Cardiac septum (tissue), 1 donor: ENCODE measurements at places on chromosomes 11 and 22.

- no peak for DNase-seq
These were observed 143.7 kb downstream of the SNX19 start for GRCh38 chr11:130772266-130773227.

DNA sequence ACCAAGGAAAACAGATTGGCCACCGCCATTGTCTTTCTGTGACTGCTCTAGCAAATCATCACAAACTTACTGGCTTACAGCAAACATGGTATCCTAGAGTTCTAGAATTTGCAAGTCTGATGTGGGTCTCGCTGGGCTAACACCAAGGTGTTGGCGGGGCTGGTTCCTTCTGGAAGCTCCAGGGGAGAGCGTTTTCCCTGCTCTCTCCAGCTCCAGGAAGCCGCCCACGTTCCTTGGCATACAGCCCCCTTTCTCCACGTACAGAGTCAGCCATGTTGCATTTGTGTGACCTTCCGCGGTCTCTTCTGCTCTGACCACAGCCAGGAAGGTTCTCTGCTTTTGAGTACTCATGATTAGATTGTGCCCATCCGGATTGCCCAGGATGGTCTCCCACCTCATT is 27.5 kb downstream of the TBC1D22A start:
- peak; percentile 50 for DNase-seq

GRCh38 chr11:69297787-69298266 is 3.9 kb downstream of the MYEOV start:
- no peak for DNase-seq

GRCh38 chr22:45329530-45329936 is 19.8 kb downstream of the FAM118A start:
- peak; percentile 91 for DNase-seq

GRCh38 chr11:128481135-128481534 is 106.2 kb downstream of the ETS1 start:
- no peak for DNase-seq

DNA sequence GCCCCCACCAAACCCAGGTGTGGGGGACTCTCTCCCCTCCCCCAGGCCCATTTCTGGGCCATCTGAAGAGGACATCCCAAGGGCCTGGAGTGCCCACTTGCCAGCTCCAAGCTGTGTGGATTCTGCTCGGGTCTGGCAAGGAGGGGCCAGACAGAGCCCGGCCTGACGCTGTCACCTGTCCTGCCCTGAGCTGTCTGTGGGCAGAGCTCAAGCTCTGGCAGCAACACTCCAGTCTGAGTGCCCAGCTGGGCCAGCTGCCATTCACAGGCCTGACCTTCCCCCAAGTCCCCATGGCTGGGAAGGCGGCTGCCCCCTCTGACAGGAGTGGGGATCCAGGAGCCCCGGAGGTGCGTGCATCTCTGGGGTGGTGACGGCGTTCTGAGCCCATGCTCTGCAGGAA is 6.2 kb upstream of the PIM3 start:
- DNase-seq = no peak

DNA sequence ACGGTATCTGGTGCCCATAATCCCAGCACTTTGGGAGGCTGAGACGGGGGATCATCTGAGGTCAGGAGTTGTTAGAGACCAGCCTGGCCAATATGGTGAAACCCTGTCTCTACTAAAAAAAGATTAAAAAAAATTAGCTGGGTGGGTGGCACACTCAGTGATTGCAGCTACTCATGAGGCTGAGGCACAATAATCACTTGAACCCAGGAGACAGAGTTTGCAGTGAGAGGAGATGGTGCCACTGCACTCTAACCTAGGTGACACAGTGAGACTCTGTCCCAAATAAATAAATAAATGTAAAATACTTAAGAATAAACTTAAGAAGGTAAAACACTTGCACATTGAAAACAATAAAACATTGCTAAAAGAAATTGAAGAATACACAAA is 90.4 kb downstream of the ZNF280B start:
- no peak for DNase-seq

DNA sequence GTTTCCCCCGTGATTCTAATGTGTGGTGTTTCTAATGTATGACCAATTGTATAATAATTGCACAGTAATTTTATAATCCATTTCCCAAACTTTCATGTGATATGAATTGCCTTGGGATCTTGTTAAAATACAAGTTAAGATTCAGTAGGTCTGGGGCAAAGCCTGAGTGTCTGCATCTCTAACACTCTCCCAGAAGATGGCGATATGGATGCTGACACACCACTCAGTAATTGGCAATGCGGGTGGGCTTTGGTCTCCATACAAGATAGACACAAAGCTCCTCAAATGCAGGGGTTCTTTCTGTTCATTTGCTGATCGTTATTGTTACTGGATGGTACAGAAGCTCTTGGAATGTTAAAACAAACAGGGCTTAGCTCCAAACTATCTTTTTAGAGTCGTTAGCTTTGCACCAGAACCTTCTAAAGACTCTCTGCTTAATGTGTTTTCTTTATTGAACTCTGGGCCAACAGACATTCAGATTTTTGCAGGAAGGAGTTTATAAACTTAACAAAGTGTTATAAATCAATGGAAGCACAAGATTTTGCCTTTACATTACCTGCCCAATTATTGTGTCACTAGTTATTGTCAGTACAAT is 45.4 kb upstream of the ANO3 start:
- DNase-seq = no peak

DNA sequence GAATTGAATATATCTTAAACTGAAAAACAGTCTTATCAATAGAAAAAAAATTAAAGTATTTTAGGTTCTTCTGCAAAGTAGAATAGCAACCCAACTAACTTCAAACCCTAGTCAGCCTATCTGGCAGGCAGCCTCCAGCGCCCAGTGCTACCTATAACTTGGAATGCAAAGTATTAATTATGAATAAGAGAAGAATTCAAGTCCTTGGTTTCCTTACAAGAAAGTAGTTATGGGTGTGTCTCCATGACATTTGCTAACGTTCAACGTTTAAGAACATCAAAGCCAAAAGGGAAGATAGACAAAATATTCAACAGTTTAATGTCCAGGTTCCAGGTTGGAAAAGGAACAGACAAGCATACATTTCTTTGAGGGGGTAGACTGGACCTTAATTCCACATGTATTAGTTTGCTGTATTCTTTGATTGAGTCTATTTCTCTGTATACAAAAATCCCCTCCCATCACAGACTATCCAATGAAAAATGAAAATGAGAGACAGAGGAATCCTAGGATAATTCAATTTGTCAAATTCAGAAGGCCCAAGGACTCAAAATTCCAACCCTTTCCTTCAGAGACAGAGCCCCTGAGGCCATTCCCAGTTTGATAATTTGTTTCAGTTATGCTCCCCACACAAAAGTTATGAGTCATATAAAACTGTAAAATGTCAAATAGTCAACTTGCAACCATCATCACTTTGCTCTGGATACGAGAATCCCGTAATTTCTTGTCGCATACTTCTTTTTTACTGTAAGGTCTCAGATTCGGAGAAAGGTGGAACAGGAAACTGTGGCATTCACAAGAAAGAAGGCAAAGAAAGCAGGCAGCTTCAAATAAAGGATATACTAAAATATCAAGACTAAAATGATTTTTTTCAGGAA is 83.7 kb upstream of the CHRM4 start:
- DNase-seq = no peak

GRCh38 chr11:117020869-117021564 is 77.2 kb downstream of the SIK3 start:
- no peak for DNase-seq

DNA sequence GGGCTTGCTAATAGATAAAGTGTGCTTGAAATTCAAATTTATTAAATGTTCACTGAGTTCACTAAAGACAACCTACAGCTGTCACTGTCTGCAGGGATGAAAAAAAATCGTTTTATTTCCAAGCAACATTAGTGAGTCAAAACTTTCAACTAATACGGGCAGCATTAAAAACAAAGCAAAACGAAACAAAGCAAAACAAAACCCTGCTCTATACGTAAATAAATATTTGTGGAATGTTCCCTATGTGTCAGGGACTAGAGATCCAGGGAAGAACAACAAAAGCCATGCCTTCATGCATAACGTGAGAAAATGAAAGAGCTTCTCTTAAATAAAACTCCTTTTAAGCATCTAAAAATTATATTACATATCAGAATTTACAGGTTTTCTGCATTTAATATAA is 553 bp downstream of the NAALAD2 start:
- DNase-seq = no peak

DNA sequence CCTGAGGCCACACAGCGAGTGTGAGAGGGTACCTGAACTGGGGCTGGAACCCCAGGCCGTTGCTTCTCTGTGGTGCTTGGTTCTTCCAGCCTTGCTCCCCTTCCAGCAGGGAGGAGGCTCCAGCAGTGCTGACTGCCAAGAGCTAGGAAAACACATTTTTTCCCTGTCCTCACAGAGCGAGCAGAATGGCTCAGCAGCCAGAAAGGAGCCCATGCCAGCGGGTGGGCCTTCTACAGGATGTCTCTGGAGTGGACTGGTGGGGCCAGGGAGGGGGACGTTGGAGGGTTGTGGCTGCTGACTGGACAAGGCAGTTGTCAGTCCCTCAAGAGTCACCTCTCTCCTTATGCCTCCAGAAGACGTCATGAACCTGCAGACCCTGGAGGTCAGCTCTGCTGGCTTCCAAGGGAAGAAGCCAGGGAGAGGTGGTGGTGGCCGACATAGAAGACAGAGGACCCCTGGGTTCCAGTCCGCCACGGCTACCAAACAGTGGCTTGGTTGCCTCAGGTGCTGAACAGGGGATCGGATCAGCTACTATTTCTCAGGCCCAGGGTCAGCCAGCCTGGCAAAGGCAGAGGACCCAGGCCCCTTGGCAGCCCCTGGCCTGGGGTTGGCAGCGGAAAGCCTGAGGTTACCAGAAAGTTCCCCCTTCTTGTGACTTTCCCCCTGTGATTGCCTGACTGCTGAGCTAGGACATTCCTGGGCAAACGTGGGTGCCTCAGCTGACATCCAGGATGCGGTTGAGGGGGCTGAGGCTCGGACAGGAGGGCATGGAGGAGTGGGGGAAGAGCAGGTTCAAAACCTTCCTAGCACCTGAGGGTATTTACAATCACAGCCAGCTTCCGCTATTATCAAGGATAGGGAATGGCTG is 3.7 kb downstream of the MAFF start:
- DNase-seq = no peak

DNA sequence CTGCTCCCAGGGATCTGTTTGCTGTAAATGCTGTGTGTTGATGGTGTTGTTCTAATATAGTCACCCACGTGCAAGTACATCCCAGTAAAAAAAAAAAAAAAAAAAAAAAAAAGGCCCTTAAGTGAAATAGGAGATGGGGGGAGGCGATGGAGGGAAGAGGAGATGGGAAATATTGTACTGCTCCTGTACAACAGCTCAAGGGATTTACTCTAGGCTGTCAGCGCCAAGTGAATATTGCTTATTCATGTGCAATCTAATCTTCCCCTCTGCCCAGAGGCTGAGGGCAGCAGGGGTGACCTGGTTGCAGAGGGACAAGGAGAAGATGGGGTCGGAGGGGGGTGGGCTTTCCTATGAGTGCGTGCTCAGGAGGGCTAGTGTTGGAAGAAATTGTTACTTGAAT is 206.2 kb upstream of the CADM1 start:
- no peak for DNase-seq
